Skin of body (tissue), 3 donors: ENCODE measurements at places on chromosomes 1 and 21. TPM values are rescaled to one million over a fixed set of nuclear protein-coding genes. Genes with fewer than 3 reads are reported as not detected.

The BTG2 gene
- 68.8 TPM for total RNA-seq

GRCh38 chr1:10734962-10735544 is 61.4 kb downstream of the CASZ1 start:
- DNase-seq = peak; percentile 32

- DNase-seq = no peak
These were observed 48.3 kb upstream of the ARTN start for GRCh38 chr1:43885279-43885801.

- DNase-seq = no peak
These were observed 179.8 kb downstream of the DYRK1A start for GRCh38 chr21:37546299-37546908.

The ATXN7L2 gene
- 2.6 TPM for total RNA-seq

DNA sequence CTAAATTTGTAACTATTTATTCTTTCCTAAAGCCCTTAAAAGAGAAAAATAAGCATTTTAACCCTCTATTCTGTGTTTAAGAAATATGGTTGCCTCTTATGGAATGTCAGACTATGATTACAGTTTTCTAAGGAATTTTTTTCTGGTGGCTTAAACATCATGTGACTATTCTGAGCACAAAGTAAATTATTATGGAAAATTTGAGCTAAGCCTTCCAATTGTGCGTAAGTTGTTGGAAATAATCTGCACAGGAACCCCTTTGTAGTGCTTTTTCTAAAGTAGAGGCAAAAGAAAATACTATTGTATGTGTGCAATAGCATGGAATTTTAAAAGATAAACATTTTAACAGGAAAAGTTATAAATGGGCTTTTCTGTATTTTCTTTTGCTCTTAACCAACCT is 254.8 kb downstream of the PBX1 start:
- peak; percentile 3 for DNase-seq

The LAX1 gene
- total RNA-seq = 1.2 TPM

The UBE2J2 gene
- 33.8 TPM for total RNA-seq

GRCh38 chr1:33314416-33314815 is 6.5 kb downstream of the A3GALT2 start:
- no peak for DNase-seq

DNA sequence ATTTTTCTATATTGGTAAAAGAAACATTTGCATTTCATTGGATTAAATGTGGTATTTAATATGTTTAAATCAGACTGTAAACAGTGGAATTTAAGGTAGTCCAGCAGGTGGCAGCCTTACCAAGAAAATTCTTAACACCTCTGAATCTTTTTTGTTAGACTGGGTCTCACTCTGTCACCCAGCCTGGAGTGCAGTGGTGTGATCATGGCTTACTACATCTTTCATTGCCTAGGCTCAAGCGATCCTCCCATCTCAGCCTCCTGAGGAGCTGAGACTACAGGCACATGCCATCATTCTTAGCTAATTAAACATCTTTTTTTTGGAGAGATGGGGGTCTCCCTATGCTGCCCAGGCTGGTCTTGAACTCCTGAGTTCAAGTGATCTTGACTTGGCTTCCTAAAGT is 98.8 kb downstream of the RABGAP1L start:
- DNase-seq = no peak

DNA sequence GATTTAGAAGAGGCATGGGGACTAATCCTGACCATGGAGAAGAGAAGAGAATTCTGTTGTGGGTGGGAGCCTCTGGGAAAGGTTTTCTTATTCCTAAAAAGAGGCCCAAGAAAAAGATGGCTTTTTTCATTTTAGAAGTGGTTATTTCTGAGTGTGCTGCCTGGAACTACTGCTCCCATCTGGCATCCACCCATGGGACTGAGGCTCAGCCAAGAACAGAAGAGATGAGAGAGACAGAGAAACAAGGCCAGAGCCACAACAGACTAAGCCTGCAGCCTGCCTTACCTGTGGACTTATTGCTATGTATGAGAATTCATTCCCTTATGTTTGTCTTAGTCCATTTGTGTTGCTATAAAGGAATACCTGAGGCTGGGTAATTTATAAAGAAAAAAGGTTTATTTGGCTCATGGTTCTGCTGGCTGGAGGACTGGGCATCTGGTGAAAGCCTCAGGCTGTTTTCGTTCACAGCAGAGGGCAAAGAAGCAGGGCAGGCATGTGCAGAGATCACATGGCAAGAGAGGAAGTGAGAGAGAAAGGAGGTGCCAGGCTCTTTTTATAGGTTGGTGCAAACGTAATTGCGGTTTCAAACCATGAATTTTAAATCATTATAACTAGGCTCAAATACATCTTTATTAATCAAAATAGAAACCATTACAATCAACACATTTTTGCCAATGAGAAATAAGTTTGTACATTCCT is 57.5 kb upstream of the PRDM2 start:
- no peak for DNase-seq

- DNase-seq = no peak
These were observed 11.8 kb downstream of the DRAM2 start for GRCh38 chr1:111127923-111128643.

DNA sequence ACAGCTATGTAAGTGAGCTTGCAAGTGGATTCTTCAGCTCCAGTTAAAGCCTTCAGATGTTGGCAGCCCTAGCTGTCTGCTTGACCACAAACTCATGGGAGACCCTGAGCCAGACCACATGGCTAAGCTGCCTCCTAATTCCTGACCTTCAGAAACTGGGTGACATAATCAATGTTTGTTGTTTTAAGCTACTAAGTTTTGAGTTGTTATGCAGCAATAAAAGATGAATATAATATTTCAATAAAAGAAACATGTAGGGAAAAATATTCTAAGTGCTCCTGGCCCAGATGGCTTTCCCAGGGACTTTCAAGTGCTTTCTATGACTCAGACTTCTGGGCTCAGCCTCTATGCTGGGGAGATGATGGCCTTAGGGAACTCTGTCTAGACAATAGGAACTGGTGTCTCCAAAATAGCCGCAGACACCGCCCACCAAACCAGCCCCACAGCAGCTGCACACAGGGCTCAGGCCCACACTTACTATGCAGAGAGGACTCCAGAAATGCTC is 20.3 kb upstream of the AZIN2 start:
- peak; percentile 69 for DNase-seq

- DNase-seq = no peak
These were observed 6.2 kb upstream of the SLAMF1 start for GRCh38 chr1:160652924-160653619.

DNA sequence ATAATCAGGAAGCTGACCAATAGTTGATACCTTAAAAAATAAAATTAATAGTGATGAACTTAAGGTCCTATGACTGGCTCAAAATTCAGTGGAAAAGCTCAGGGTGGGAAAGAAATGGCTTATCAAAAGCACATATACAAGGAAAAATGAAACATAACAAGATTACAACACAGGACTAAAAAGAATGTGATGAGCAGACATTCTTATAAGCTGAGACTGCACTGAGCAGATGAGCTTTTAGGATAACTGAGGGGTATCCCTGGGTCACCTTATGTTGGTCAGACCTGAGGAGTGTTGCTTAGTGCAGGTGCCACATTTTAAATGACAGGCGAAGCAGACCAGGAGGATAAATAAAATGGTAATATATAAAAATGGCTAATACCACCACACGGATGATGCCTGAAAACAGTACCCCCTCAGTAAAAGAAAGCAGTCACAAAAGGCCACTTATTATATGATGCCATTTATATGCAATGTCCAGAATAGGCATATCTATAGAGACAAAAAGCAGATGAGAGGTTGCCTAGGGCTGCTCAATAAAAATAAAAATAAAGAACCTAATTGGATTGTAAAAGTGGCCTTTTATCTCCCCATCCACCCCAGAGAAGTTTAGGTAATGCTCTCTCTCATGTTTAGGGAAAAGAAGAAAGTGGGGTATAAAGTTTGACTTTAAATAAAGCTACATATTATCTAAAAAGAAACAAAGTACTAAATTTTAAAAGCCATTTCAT is 163.9 kb downstream of the SLC45A1 start:
- DNase-seq = no peak

The CDK18 gene
- total RNA-seq = 4.2 TPM

DNA sequence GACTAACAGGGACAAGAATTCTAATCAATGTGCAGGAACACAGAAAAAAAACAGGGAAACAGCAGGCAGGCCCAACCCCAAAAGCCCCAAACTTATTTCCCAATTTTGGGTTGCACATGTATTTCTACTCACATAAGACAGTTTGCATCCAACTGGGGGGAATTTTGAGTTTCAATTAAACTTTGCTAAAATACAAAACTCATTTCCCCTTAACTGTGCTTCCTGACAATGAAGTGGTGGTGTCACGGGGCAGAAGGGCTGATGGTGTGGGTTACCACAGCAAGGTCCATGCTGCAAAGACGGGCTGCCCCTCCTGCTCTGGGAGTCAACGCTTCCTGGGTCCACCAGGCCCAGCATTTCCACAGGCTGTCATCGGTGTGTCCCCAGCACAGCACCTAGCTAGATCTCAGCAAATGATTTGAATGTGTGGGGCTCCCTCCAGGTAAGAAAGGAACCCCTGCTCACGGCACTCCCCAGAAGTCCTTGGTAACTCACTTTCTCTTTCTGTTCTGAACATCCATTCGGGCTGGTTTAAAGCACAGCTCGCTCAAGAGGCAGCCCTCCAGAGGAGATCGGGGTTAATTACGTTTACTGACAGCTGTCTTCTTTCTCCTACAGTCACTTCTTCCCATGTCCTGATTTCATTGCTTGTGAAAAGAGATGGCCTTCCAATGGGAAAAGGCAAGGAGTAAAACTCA is 27.4 kb downstream of the HIVEP3 start:
- DNase-seq = no peak

- no peak for DNase-seq
These were observed 52.5 kb upstream of the CNIH3 start for GRCh38 chr1:224563666-224564065.

- no peak for DNase-seq
These were observed 6.1 kb downstream of the GJC2 start for GRCh38 chr1:228155596-228156514.

- no peak for DNase-seq
These were observed 161.7 kb downstream of the ROR1 start for GRCh38 chr1:63935553-63935952.

DNA sequence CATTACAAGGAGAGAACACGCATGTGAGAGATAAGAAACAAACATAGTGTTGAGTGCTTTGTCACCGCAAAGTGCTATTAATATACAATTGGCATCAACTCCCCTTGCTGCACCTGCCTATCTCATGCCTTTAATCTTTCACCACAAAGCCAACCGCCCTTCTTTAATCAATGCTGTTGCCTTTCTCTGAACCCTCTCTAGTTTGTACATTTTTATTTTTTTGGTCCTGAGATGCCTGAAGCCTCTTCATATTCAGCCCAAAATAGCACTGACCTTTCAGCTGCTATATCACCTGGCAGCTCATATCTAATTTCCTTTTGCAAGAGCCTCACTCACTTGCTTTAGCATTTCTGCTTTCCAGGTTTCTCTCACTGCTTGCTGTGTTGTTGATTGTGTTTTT is 504.7 kb downstream of the NUF2 start:
- DNase-seq = no peak

GRCh38 chr1:171922999-171923398 is 81.7 kb downstream of the DNM3 start:
- DNase-seq = no peak

DNA sequence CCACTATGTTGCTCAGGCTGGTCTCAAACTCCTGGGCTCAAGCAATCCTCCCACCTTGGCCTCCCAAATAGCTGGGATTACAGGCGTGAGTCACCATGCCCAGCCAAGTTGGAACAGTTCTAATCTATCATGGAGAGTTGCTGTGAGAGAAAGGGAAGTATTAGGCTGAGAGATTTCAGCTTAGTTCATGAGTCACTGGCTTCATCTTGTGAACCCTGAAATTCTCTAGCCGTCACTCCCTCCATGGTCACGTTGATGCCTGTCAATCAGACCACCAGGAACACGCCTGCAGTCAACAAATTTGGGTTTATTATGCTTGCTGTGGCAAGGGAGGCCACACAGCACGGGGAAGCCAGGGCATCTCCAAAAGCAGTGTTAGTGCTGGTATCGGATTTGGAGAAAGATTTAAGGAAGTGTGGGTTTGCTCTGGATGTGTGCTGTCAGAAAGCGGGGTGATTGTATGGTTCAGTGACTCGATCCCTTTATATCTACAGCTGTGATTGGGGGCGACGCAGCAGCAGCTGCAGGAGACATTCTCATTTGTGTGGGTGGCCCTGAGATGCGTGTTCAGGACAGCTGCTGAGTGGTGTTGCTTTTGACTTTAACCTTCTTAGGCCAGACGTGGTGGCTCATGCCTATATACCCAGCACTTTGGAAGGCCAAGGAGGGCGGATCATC is 18.7 kb downstream of the UQCRHL start:
- no peak for DNase-seq

- no peak for DNase-seq
These were observed 1.6 kb downstream of the ADAMTS5 start for GRCh38 chr21:26965040-26965906.
